Stimulated activated CD4-positive, alpha-beta T cell treated with anti-CD3 and anti-CD28 coated beads, TNF-alpha, amount 100 ng/mL, for 1 hour (primary cell): ENCODE measurements at places on chromosomes 3 and 15.

DNA sequence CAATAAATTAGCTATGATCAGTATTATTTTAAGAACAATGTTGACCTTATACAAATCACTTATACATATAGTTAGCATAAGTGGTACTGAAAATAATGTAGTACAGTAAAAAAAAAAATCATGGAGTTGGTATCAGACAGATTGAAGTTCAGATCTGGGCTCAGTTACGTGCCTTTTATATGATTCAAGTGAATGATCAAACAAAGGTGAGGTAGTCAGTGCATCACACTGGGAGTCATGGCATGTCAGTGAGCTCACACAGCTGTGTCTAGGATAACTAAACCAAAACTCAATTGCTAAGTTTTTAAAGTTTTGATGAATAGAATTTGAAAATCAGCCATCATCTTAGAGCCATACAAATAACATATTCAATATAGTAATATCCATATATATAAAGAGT, 11.2 kb upstream of the CCR8 start:
- no peak for DNase-seq

DNA sequence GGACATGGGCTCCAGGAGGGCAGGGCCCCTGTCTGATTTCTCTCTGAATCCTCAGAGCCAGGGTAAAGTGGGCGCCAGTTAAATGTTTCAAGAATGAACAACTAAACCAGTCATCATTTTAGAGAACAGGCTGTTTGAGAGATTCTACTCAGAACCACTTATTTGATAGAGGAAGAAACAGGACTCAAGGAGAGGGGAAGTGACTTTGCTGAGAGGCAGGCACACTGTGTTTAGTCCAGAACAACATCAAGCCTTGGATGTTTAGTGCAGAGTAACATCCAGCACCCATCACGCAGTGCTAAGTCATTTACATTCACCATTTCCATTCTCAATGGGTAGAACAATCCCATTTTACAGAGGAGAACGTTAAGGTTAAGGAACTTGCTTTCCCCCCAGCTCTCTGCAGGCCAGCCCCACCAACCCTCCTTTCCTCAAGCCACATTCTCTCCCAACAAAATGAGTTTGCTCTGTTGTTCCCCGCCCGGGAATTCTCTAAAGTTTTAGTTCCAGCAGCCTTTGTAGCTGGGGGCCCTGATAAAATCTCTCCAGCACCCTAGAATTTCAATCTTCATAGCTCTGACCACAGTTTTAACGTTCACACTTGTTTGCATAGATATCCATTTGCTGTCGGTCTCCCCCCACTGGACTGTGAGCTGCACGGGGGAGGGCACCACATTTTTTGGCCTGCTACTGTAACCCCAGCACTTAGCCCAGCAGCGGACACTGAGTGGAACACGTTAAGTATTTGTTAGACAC, 962 bp downstream of the NMNAT3 start:
- DNase-seq = no peak

- DNase-seq = no peak
Observed at GRCh38 chr15:26015516-26016075, 152.5 kb upstream of the ATP10A start.

GRCh38 chr3:65660000-65660598, 378.6 kb downstream of the MAGI1 start:
- no peak for DNase-seq

DNA sequence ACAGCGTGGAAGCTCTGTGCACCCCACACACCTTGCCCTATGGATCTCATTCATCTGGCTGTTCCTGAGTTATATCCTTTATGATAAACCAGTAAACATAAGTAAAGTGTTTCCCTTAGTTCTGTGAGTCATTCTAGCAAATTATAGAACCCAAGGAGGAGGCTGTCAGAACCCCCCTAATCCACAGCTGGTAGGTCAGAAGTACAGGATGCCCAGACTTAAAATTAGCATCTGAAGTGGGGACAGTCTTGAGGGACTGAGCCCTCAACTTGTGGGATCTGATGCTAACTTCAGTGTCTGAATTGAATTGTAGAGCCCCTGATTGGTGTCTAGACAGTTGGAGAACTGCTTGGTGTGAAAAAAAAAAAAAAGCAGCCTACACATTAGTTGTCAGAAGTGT, 75.1 kb downstream of the B3GNT5 start:
- DNase-seq = no peak
